ENCODE measurements at places on chromosomes 7 and 10. TPM values are rescaled to one million over a fixed set of nuclear protein-coding genes. Genes with fewer than 3 reads are reported as not detected.

GRCh38 chr10:131034451-131034850, 277.1 kb downstream of the TCERG1L start:
- no peak for DNase-seq

DNA sequence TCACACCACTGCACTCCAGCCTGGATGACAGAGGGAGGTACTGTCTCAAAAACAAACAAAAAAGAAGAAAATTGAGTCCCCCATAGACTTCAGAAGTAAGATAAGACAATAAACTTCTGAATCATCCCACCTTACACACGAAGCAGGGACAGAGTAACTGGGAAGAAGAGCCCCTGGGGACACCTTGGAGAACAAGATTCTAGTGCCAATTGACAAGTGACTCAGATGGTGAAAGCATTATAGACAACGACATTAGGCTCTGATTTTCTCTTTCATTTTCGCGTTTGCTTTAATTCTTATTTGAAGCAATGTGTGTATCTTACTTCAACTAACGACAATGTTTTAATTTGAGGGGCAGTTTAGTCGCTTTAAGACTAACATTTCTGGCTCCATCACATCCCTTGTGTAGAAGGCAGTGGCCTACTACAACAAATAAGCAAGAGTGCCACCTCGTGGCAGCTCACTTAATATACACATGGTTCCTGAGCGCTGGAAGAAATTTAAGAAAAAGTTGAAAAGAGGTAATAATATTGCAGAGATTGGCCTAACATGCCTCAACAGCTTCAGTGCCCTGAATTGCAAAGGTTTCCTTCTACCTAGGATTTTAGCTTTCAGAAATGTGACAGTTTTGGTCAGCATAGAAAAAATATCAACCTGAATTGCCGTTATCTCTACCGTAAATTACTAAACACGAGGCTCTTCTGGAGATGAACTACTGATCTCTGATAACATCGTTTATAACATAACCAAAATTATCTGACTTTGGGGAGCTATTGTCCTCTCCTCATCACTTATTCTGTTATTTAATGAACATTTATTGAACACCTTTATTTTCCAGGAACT, 36.7 kb downstream of the ASNS start:
- peak; percentile 50 for DNase-seq

GRCh38 chr7:115851291-115851690, 179.3 kb downstream of the TFEC start:
- DNase-seq = peak; percentile 54

DNA sequence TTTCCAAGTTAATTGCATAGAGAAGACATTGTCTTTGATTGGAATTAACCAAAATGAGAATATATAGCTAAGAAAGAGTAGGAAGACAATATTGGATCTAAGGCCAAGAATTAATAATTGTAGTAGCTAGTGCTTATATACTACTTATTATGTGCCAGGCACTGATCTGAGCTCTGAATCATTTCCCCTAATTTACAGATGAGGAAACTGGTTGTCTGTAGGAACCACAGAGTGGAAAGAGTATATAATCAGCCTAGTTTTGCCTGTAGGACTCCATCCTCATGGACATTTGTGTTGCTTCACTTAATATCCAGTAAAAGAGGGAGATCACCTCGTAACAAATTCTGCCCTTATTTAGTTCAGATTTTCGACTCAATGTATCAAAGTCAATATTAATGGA, 127.9 kb downstream of the ARID5B start:
- no peak for DNase-seq

- no peak for DNase-seq
Measured at GRCh38 chr10:70778267-70778924, 6.8 kb downstream of the TBATA start.

SEC23IP gene
- total RNA-seq = 122 TPM

LANCL2 gene
- total RNA-seq = 10.0 TPM
